ENCODE measurements at places on chromosomes 7 and 10. TPM values are rescaled to one million over a fixed set of nuclear protein-coding genes. Genes with fewer than 3 reads are reported as not detected.

Gene KEL
- polyA plus RNA-seq = 36.7 TPM

DNA sequence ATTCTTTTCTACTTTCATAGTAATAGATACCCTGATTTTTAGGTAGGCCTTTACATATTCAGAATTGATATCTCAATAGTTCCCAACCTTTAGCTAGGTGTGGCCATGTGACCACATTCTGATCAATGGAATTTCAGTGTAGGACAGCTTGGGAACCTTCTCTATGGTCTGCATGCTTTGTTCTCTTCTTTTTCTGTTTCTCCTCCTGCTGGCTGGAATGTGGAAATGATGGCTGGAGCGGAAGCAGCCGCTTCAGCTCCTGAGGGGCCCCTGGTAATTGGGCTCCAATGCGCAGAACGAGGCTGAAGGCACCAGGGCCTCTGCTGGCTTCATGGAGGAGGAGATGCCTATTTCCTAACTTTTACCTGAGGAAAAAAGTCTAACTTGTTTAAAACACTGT lies 152.6 kb downstream of the ZMYND11 start:
- no peaks in the 10 kb centered on the region for H3K36me3 ChIP-seq
- no peak overlapping the region for H3K27ac ChIP-seq
- H3K4me1 ChIP-seq = no peaks in the 10 kb centered on the region

DNA sequence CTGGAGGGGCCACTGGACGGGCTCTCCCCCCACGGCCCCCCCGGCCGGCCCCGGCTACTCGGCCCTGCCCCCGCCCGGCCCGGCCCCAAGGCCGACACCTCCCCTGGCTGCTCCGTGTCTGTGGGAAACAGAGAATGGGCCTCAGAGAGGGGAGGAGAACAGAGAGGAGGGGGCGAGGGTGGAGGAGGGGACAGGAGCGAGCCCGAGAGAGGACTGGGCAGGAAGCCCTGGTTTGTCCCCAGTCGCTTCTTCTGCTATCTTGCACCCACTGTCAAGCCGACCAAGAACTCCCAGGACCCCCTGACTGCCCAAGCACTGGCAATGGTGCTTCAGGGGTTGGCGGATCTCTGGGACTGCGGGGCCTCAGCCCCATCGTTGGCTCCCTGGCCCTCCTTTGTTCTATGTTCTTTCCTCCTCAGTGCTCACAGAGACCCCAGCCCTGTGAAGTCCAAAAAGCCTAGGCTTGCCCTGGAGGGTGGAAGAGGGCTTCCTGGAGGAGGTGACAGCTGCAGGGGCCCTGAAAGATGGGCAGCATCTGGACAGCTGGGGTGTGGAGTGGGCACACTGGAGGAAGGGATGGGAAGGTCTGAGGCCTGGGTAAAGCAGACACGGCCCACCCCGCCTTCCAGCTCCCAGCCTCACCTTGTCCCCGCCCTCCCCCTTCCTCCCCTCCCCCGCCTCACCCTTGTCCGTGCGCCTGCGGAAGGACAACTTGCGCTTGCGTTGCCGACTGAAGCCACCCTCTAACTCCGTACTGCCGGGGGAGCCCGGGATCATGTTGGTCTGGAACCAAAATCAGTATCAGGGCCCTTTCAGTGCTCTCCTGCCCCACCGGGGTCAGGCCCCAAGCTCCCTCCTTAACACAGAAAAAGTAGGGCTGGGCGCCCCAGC lies 30.1 kb downstream of the KCNH2 start:
- no peak overlapping the region for H3K4me3 ChIP-seq
- peak overlapping the region; percentile 38 for H3K27ac ChIP-seq
- no peaks in the 10 kb centered on the region for H3K27me3 ChIP-seq
- H3K36me3 ChIP-seq = peaks cover 92% of the 10 kb centered on the region

- no peaks in the 10 kb centered on the region for H3K27me3 ChIP-seq
- H3K27ac ChIP-seq = no peak overlapping the region
- DNase-seq = no peak
- H3K36me3 ChIP-seq = no peaks in the 10 kb centered on the region
- no peaks in the 10 kb centered on the region for H3K4me1 ChIP-seq
Measured at GRCh38 chr7:141930211-141930610, 14.0 kb downstream of the OR9A4 start.

GRCh38 chr10:75611993-75612372 lies 180.6 kb downstream of the LRMDA start:
- no peak for DNase-seq
- H3K27me3 ChIP-seq = no peaks in the 10 kb centered on the region
- no peak overlapping the region for H3K4me3 ChIP-seq
- H3K4me1 ChIP-seq = no peaks in the 10 kb centered on the region
- H3K36me3 ChIP-seq = no peaks in the 10 kb centered on the region

Data from K562 (cell line).